ENCODE measurements at places on chromosomes 4 and X.

GRCh38 chrX:16445166-16445752 lies 204.7 kb upstream of the S100G start:
- peak; percentile 66 for DNase-seq

DNA sequence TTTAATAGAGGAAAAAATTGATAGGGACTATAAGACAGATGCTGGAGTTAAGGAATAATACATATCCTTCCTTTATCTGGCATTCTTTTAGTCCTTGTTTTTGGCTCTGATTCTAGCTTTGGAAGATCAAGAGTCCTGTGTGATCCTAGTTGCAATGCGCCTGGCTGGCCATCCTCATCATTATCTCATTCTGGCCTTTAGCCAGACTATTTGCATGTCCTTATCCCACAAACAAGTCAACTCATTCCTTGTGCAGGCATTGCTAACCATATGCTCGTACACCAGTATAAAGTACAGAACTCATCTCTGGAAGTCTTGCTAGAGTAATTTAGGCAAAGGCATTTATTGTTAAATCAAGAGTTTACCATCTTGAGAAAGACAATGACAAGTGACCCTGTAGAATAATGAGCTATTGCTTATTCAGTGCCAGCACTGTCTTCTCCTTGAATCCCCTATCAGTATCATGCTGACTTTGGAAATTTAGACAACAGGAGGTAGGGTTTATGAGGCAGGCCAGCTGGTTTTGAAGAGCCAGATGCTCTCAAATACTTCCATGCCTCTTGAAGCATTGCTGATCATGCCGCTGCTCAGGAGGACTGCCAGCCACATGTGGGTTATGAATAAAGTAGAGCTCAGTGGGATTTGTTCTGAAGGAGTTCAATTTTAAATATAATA lies 1730.3 kb upstream of the TENM3 start:
- no peak for DNase-seq

DNA sequence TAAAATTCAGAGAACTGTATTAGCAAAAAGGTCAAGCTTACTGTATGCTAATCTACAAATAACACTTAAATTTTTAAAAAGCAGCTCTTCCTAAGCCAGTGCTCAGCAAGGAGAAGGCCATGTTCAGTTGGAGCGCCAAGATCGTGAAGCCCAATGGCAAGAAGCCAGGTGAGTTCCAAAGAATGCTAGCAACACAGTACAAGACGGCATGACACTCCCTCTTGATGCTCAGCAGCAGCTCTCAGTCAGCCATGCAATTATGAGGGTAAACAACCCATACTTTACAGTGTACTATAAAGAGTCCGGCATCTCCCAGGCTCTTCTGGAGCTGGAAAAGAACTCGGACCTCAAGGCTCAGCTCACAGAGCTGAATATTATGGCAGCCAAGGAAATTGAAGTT lies 34.9 kb downstream of the STX18 start:
- no peak for DNase-seq

DNA sequence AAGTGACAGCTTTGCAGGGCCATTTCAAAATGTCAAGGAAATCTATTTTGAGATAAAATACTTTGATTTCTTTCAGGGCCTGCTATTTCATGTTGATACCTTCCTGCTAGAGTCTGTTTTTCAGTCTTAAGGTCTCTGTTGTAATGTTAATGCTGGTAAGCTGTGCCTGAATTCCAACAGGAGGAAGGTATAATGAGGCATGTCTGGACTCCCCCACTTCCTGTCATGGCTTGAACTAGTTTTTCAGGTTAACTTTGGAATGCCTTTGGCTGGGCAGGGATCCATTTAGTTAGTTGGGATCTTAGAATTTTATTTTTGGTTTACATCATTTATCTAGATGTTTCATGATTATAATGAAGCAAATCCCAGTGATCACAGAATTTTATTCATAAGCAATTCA lies 279.0 kb downstream of the CFAP47 start:
- DNase-seq, result no peak

DNA sequence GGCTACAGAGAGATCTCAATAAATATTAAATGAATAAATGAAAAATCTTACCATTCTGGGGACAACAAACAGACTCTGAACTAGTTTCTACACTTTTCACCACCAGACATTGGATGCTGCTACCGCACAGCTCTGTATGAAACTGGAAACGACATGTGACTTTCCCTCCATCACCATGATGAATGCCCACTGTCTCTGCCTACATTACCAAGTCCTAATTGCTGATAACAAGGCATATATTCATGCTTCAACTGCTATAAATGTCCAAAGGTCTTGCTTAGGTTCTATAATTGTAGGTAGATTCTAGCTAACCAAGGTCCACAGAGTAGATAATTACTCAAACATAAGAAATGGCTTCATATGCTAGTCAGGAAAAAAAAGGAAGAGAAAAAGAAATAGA lies 399.4 kb upstream of the ADGRL3 start:
- DNase-seq, result no peak

- DNase-seq, result no peak
Measured at GRCh38 chrX:139844163-139844562, 88.7 kb downstream of the ATP11C start.

GRCh38 chr4:163693776-163694175 lies 199.3 kb downstream of the TMA16 start:
- DNase-seq, result no peak
